ENCODE measurements at places on chromosomes 6 and 20.

- DNase-seq: peak; percentile 9
These were observed 85.1 kb downstream of the LYRM2 start for GRCh38 chr6:89553431-89553830.

DNA sequence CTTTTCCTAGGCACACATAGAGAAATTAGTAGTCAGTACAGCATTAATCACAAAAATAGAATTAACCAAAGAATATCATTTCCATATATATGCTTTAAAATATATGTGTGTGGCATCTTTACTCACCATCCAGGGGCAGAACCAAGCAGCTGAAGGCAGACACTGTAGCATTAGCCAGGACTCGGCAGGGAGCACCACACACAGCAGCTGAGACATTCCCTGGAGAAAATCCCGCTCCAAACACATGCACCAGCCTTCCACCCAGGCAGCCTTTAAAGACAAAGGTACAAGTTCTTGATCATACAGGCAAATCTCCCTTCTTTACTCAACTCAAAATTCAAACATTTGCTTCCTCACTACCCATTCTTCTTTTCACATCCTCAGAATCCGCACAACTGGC, 64.7 kb downstream of the PKHD1 start:
- no peak for DNase-seq

DNA sequence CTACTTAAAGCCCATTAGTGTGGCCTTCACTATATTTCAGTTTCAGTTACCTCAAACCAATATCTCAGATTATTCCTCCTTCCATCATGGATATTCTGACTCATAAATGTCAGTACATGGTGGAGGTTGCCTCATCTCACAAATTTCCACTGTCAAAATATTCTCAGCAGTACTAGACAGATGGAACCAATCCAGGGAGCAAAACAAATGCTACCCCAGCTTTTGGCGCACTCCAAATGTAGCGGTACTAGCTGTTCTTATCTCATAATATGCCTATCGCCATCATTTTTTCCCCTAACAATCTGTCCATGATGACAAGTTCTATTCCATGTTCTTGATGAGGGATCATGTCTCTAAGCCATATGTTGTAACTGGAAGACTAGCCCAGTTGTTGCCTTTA, 1026.1 kb downstream of the KIF16B start:
- DNase-seq: no peak

- DNase-seq: no peak
These were observed 177.4 kb upstream of the SGK1 start for GRCh38 chr6:134495203-134495889.

- DNase-seq: peak; percentile 44
These were observed 109.0 kb downstream of the TAF4 start for GRCh38 chr20:61956396-61957342.

- DNase-seq: peak; percentile 65
These were observed 31.5 kb downstream of the CFAP61 start for GRCh38 chr20:20083807-20084206.

DNA sequence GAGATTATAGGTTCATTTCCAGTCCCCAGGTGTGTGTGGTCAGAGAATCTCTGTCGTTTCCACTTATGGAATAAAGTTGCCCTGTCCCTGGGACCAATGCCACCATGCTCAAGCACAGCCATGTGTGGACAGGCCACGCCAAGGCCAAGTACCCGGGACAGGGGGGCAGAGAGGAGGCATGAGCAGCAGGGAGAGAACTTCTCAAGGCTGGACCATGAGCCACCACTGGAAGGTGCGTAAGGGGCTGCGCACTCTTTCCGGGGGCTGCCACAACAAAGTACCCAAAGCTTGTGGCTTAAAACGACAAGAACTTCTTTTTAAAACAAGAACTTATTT, 209.2 kb upstream of the KCNQ5 start:
- no peak for DNase-seq

DNA sequence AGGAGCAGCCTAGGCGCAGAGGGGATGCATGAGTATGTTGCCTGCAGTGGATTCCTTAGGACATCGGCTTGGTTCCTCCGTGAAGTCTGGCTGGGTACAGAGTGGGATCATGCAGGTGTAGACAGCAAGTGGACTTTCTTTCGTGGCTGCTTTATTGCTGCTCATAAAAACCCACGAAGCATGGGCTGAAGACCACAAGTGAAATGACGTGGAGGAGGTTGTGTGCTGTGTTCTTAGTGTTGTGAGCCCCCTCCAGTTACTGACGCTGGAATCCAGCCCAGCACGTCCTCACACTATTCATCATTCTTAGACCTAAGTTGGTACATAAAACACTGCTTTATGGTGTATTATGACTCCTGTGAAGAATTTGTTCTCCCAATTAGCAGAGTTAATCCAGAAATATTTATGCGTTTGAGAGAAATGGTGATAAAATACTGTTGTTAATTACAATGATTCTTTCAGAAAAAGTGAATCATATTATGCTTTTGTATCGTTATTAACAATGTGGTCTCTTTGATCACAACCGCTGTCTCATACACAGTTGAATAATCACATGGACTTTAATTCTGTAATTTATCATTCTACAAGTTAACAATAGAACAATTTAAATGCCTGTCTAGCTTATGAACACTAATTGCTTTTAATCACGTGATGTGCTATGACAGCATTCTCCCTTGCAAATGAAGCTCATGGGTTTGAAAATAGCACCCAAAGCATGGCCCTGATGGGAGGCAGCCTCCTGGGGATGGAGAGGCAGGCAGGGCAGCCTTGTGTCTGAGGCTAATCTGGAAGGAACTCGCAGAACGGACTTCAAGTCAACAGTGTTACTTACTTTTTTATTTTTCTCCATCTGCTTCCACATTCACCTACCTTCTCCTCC, 233.9 kb upstream of the SYNDIG1 start:
- DNase-seq: no peak

GRCh38 chr20:43963872-43964791, 49.5 kb downstream of the TOX2 start:
- DNase-seq: peak; percentile 17

DNA sequence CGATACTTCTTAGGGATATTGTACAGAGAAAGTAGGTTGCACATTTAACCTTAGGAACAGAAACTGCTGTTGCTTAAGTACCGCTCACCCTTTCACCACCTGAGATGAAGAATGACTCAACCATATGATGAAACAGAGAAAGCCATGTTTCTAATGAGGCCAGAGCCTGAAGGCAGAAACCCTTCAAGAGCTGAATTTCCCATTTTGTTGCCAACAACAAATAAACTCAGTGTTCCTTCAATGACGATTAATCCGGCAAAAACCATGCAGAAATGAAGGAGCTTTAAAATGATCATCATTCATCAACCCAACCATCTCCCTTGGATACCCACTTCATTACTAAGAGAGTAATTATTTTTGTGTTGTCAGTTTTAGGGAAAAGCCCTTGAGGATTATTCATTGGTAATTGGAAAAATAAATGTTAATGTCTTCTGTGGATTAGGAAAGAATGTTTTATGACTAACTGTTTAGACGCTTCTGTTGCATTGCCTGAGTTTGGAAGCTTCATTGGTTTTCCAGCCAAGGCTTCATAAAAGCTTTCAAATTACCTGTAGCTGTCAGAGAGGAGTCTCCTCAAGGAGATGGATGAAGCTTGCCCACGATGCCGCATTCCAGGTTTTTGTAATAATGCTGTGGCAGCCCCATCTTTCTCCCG, 112.1 kb upstream of the IYD start:
- no peak for DNase-seq

- no peak for DNase-seq
These were observed 1193.0 kb upstream of the CITED2 start for GRCh38 chr6:140567466-140567865.

GRCh38 chr6:157635388-157636244, 187.4 kb upstream of the SNX9 start:
- DNase-seq: no peak

- DNase-seq: no peak
These were observed 50.8 kb upstream of the TAGAP start for GRCh38 chr6:159095616-159096015.

DNA sequence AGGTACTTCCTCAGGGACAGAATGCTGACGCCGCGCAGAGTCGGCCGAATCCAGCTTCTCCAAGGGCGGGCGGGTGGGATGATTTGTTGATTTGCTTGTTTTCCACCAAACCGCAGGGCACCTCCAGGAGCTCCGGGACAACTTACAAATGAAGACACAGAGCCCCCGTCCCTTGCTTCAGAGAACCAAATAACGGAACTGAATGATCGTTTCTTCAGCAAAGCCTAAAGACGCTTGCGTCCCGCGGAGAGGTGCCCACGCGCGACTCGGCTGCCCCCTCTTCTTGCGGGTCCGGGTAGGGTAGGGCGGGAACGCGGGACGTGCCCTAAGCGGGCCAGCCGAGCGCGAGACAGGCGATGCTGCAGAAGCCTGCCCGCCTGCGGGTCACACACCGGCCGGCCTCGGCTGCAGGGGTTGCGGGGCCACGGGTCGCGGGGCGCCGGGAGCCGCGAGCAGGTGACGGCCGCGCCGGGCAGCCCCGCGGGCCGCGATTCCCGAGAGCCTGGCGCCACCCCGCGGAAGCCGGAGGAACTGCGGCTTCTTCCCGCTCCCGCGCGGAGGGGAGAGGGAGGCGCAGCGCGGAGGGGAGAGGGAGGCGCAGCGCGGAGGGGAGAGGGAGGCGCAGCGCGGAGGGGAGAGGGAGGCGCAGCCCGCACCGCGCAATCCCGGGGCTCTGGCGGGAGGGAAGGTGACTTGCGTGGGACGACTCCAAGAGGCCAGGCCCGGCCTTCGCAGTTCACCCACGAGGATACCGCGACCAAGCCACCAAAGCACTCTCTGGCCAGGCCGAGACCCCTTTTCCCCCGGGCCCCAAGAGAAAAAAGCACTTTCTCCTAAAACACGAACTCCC, 7.7 kb upstream of the FOXF2 start:
- no peak for DNase-seq

DNA sequence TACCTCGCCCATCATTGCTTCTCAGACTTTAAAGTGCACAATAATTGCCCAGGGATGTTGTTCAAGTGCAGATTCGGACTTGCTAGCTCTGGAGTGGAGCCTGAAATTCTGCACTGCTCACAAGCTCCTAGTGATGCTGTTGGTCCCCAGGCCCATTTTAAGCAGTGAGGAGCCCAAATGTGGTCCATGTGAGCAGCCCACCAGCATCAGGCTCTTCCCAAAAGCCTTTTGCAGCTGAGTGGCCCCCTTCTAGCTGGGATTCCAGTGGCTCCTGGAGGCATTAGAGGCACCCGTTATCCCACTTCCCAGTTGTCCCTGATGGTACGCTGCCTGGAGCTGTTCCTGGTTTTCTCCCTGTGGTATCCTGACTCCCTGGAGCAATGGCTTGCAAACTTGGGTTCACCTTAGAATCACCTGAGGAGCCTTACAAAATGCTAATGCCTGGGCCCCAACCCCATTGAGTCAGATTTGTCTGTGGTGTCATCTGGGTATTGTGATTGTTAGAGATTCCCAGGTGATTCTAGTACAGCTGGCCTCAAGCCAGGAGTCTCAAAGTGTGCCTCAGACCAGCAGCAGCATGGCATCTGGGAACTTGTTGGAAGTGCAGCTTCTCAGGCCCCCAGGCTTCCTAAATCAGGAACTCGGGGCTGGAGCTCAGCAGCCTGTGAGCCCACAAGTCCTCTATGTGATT, 186.9 kb upstream of the SLC24A3 start:
- peak; percentile 15 for DNase-seq
